ENCODE measurements at places on chromosomes 1 and 21.
A peak's percentile ranks its signal among the peaks of the same experiment; 100 is the strongest.

- DNase-seq = peak; percentile 2
Observed at GRCh38 chr1:214259353-214259977, 21.5 kb upstream of the SMYD2 start.

GRCh38 chr1:234606784-234607108 lies 3.2 kb downstream of the IRF2BP2 start:
- DNase-seq = peak; percentile 49

DNA sequence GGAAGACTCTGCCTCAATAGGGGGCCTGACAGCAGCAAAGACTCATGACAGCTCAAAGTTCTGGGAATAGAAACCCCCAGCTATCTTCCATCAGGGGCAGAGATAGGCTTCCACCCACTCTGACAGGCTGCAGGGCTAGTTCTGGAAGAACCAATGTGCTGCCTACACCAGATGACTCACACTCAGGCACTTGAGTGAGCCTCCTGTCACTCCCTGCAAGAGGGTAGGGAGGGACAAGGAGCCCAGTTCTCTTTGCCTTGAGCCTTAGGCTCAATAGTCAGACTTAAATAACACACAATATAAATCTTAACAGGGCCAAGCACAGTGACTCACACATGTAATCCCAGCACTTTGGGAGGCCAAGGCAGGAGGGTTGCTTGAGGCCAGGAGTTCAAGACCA lies 386.4 kb downstream of the HHAT start:
- no peak for DNase-seq

DNA sequence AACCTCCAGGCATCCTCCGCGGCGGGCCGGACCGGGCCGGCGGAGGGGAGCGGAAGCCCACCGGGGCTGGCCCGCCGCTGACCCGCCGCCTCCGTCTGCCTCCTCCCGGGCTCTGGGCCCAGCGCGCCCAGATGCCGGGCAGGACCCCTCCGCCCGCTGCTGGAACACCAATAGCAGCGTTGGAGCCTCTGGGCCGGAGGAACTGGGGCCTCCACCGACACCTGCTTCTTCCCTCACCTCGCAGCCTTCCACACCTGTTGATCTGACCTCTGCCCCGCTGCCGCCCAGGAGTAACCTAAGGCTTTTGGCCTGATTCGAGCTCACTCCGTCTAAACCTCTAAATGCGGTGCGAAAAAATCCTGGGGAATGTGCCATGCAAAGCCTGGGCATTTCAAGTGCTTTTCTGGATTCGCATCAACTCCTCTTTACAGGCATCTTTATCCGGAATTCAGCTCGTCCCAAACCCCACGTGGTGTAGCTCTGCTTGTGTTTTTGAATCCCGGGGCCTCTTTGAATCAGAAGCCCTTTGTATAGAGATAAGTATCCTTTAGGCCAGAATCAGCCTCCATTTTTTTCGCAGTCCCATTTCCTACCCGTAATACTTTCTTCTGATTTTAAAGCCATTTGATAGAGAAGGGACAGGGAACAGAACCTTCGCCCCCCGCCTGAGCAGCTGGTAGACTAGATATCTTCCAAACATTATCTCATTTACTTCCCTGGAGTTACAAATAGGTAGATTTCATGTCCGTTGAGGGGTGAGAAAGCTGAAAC lies 680 bp upstream of the CNN3 start:
- no peak for DNase-seq

- no peak for DNase-seq
Observed at GRCh38 chr1:101364370-101365120, 127.7 kb downstream of the S1PR1 start.

DNA sequence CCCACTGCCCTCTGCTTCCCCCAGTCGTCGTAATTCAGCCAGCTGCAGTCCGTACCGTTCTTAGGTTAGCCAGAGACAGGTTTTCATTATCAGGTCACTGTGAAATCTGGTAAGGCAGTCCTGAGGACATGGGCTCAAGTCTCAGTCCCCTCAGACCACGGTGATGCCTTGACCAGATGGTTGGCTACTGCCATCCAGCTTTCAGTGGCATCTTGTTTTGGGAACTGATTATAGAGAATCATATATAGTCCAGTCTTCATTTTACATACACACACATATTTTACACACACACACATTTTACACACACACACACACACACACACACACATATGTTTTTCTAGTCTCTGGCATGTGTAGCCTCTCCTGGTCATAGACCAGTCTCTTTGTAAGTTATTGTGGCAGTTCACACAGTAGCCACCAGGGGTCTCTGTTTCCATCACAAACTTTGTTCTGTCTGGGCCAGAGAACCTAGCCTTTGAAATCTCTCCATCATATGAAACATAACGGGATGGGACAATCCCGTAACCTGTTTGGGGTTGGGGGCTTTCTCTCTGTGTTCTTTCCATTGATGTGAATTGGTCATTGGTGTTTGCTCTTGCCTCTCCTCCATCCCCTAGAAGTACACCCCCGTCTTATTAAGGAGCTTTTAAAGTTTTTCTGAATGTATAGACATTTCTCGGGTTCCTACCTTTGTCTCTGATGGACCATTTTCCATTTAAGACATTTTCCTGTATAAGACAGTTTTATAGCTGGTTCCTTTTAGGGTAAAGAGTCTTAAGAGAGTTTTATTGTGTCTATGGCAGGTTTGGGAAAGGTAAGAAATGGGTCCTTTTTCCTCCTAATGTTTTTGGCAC lies 8.4 kb upstream of the IKBKE start:
- DNase-seq = peak; percentile 78

DNA sequence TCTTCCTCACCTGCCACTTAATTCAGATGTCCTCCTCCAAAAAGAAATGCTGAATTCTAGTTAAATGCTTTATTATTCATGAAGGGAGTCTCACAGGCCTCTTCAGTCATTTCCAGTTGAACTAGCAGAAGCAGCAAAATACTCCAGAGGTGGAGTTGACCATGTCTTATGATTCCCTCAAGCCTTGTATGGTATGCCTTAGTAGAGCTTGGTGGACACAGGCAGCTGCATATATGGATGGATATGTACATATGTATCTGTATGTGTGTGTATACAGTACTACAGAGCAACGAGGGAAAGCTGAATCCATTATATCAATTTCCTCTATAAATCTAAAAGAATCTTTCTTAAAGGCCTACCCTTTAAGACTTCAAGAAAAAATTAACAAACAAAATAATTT lies 83.6 kb upstream of the HP1BP3 start:
- no peak for DNase-seq

DNA sequence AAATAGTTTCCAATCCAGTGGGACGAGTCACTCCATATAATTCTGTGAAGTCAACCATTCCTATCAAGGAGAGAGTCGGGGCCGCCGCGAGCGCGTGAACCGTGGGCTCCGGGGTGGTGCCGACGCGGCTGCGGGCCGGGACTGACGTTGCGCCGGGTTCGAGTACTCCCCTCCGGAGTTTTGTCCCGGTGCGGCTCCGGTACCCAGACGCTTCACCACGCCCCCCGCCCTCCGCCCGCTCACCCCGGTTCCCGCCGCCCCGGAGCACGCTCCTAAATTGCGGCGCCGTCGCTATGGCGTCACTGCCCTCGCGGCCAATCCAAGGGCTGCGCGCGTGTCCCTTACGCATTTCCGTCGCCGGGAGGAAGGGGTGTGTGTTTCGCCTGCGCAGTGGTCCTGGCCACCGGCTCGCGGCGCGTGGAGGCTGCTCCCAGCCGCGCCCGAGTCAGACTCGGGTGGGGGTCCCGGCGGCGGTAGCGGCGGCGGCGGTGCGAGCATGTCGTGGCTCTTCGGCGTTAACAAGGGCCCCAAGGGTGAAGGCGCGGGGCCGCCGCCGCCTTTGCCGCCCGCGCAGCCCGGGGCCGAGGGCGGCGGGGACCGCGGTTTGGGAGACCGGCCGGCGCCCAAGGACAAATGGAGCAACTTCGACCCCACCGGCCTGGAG lies at the start of gene ATAD3B:
Gene ATAD3B, plus strand, starts transcription at position 377 of the 664 bp plus-strand sequence. Its CDS starts 120 bp downstream, at position 497.
- peak; percentile 96 for DNase-seq

- peak; percentile 90 for DNase-seq
Observed at GRCh38 chr1:160046494-160047110, 14.8 kb upstream of the PIGM start.

DNA sequence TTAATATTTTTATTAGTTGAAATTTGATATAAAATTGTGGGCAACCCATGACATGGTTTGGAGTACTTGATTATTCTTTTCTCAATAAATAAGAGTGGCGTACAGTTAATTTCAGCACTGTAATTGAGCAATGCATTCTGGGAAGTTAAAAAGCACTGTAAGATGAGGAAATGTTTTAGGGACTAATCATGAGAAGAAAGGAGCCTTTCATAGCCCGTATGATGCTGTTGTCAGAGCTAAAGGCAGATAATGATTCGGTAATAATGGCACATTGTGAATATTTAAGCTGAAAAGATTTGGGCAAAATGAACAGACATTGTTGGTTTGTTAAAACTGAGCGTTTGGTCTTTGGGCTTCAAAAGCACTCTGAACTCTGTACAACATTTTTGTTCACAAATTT lies 139.3 kb downstream of the NFIA start:
- DNase-seq = no peak

GRCh38 chr1:211875541-211875940 lies 45.0 kb upstream of the LPGAT1 start:
- DNase-seq = no peak

DNA sequence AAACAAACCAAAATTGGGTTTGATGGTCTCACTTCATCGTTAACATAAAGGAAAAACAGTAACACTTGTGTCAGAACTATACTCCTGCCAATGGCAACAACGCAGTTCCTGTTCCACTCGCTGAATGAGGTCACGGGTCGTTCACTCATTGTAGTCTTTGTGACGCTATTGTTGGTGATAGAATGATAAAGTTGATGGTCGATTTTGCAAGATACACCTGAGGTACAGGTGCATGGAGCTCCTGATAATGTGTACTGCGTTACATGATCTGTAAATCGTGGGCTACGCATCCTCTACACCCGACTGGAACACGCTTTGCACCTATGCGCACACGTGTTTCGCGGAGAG lies 391 bp upstream of the CENPS start:
- no peak for DNase-seq

DNA sequence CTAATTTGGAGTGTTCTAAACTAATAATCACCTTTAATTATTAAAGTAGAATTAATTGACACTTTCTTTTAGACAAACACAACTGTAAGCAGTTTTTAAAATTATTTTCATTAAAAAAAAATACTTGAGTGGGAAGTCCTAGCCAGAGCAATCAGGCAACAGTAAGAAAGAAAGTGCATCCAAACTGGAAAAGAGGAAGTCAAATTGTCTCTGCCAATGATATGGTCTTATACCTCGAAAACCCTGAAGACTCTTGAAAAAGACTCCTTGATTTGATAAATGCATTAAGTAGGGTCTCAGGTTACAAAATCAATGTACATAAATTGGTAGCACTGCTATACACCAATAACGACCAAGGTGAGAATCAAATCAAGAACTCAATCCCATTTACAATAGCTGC lies 83.0 kb upstream of the GADD45A start:
- no peak for DNase-seq

GRCh38 chr1:47818682-47819573 lies 178.3 kb downstream of the TRABD2B start:
- DNase-seq = no peak

DNA sequence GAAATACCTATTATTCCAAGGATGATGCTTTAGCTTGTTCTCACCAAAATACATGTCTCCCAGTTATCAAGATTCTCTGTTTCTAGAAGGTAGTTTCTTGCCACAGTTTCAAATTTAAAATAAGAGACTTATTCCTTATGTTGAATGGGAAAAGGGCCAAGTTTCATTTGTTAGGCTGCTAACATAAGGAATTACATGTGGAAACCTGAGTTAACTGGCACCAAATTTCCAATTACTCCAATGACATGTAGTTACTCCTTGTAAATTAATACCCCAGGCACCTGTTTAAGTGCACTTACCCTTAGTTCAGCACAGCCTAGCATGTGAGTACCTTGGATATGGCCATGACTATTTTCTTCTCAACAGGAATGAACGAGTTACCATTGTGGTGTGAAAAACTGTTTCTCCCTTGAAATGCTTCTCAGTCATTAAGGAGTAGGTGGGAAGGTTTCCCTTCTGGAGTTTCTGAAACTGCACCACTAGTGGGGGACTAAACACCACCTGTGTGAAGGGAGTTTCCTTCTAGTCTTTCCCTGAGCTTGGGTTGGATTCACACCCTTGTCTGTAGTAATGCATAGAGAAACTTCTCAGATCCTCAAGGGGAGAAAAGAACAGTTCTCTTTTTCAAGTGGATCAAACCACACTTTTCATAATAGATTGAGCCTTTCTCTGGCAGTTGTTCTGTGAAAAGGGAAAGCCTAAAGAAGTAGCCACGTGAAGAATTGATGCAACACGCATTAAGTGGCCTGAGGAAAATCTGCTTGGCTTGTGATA lies 32.3 kb upstream of the LRRC8C start:
- DNase-seq = no peak

DNA sequence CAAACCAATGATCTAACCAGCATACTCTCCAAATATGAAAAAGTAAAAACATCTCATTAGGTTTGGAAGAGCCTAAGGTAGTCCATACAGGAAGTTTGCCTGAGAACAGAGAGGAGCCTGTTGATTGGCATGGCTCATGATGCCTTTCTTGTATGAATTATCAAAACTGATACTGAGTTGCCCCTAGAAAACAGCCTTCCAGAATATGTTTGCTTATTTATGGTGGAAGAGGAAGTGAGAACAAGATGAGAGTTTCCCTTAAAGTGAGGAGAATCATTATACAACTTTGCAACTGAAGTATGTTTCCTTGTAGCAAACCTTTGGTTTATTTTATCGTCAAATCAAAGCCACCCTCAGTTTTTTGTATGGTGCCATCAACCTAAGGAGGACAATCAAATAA lies 23.8 kb upstream of the KIAA1614 start:
- no peak for DNase-seq

GRCh38 chr1:119978018-119978505 lies 81.7 kb upstream of the ADAM30 start:
- DNase-seq = no peak

DNA sequence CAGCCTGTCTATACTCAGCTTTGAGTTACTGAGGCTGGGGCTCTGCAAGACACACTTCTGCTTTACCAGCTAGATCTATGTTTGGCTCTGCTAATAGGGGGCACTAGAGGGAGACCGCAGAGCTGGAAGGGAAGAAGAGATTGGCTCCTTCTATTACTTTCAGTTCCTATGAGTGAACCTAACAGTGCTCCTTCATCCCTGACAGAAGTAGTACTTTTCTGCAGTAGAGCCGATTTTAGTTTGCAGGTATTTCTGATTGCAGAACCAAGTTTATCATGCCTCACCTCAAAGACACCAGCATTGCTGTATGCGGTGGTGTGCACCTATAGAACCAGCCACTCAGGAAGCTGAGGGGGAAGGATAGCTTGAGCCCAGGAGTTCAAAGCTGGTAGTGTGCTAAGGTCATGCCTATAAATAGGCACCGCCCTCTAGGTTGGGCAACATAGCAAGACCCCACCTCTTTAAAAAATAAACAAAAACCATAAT lies 5.7 kb upstream of the ZDHHC18 start:
- DNase-seq = no peak

- no peak for DNase-seq
Observed at GRCh38 chr1:11746092-11746491, 10.2 kb downstream of the AGTRAP start.
